ENCODE measurements at places on chromosomes 6 and 20.

DNA sequence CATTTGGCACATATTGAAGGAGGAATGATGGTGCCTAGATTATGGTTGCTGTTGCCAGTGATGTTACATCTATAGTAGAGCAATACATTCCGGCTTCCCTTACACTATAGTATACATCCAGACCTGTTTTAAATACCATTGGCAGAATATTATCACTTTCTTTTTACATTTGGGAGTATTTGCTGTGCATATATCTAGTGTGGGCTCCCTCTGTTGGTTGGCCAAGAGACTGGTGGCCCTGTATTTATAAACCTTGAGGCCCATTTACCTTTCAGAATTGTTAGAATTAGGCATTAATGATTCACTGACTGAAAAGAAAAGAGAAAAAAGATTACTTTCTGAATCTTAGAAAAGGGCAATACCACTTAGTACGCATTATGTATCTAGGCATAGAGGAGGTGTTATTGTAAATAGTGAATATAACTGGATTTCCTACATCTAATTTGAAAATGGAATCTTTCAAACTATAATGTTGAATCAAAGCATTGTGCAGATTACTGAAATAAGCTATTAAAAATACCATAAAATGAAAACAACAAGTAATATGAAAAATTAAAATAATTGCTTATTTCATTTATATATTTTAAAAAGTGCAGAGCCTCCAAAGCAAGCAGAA, 628.8 kb upstream of the MAN1A1 start:
- DNase-seq, result no peak

- no peak for DNase-seq
Measured at GRCh38 chr20:5770231-5770986, 20.2 kb downstream of the SHLD1 start.

- DNase-seq, result no peak
Measured at GRCh38 chr6:157258878-157259277, 64.4 kb downstream of the TMEM242 start.

DNA sequence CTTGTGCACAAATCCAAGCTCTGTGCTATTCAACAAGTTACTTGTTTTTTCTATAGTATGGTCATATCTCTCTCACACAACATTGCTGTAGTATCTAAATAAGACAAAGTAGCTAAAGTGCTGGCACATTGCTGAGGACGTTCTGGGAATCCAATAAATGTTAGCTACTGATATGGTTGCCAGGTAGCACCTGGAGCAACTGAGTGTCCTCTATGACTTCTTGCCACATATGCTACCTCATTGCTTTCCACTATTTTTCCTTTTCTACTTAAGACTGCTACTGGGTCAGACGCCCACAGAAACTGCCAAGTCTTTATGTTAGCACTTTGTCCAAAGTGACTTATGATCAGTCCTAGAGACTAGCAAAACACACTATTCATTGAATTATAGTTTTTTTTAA, 85.3 kb downstream of the SYCP2 start:
- no peak for DNase-seq

GRCh38 chr6:24854077-24854666, 55.5 kb upstream of the ARMH2 start:
- DNase-seq, result no peak

DNA sequence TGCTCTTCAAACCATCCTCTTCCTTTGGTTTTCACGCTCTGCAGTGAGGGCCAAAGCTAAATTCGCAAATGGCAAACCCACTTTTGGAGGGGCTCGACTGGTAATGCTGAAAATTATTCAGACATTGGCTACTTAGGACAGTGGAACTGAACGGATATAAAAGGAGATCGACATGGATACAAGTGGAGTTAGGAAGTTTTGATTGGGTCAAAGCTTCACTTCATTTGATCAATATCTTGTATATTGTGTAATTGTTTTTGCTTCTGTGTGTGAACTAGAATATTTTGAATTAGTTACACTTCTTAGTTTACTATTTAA, 1.2 kb downstream of the FAM8A1 start:
- no peak for DNase-seq
